ENCODE measurements at places on chromosomes 2 and 18. TPM values are rescaled to one million over a fixed set of nuclear protein-coding genes. Genes with fewer than 3 reads are reported as not detected.
A peak's percentile ranks its signal among the peaks of the same experiment; 100 is the strongest.

- H3K4me1 ChIP-seq = peaks cover 10% of the 10 kb centered on the region
- H3K4me3 ChIP-seq = no peak overlapping the region
- no peaks in the 10 kb centered on the region for H3K27me3 ChIP-seq
- no peaks in the 10 kb centered on the region for H3K36me3 ChIP-seq
Measured at GRCh38 chr18:64994370-64994769, 756.4 kb upstream of the CDH7 start.

DNA sequence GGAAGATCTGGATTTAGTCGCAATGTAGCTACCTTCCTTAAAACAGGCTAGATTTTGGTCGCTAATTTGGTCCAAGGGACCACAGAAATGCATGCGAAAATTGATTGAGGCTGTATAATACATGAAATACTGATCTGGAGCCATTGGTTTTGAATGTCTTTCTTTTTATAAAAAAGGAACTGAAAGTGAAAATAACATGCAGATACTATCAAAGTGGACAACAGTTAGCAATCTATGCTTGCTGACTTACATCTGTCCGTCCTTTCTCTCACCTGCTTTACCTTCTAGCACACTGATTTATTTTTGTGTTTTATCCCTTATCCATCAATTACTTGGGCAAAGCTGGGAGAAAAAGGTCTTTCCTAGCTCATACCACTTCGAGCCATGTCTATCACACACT lies 1459.8 kb upstream of the ACVR2A start:
- no peak overlapping the region for H3K27ac ChIP-seq
- no peaks in the 10 kb centered on the region for H3K27me3 ChIP-seq
- H3K36me3 ChIP-seq = no peaks in the 10 kb centered on the region
- no peak for DNase-seq

- H3K36me3 ChIP-seq = no peaks in the 10 kb centered on the region
- DNase-seq = peak; percentile 69
- H3K27me3 ChIP-seq = no peaks in the 10 kb centered on the region
- H3K4me1 ChIP-seq = peaks cover 4% of the 10 kb centered on the region
- H3K4me3 ChIP-seq = no peak overlapping the region
- H3K27ac ChIP-seq = no peak overlapping the region
Measured at GRCh38 chr2:101440127-101440738, 34.7 kb downstream of the RFX8 start.

Gene GPR39
- total RNA-seq = 9.7 TPM

Gene GALNT14
- total RNA-seq = 1.1 TPM

Gene ABCG8
- total RNA-seq = not detected

Data from thyroid gland (tissue), 4 donors.